ENCODE measurements at places on chromosomes 4 and X.

DNA sequence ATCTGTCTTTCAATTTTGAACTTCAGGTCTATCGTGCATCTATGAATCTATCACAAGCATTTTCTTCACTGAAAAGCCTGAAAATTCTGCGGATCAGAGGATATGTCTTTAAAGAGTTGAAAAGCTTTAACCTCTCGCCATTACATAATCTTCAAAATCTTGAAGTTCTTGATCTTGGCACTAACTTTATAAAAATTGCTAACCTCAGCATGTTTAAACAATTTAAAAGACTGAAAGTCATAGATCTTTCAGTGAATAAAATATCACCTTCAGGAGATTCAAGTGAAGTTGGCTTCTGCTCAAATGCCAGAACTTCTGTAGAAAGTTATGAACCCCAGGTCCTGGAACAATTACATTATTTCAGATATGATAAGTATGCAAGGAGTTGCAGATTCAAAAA lies 19.7 kb downstream of the TLR7 start:
- no peak for DNase-seq

DNA sequence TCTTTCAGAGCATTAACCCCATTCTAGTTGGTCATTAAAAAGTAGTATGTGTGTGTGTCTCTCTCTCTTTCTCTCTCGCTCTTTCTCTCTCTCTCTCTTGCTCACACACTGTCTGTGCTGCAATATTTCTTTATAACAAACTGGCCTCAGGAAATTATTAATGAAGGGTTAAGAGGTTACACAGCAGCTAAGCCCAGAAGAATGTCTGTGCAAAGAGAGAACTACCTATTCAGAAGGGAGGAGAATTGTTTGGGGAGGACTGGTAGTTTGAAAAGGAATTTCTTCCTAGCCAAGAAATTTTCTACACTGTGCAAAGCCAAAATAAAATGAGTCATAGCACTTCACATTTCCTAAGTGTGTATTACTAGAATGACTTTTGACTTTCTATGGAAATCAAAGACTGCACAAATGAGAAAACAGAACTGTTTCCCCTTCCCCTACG lies 22.2 kb downstream of the PDGFC start:
- DNase-seq = no peak

DNA sequence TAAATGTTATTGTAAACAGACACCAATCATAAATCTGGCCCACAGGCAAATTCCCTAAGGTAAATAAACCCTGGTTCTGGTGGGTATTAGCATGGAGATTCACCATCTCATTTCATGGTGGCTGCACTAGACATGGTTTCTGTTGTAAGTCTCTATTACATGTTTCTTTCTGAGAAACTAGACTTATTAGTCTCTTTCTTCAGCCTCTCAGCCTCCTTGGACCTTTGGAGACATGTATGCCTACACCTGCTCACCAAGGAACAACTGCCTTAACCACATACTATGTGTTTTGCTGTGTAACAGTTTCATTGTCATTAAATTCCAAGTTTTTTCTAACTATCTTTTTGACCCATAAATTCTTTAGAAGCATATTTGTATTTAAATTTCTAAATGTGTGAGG lies 13.1 kb downstream of the DDIT4L start:
- no peak for DNase-seq

DNA sequence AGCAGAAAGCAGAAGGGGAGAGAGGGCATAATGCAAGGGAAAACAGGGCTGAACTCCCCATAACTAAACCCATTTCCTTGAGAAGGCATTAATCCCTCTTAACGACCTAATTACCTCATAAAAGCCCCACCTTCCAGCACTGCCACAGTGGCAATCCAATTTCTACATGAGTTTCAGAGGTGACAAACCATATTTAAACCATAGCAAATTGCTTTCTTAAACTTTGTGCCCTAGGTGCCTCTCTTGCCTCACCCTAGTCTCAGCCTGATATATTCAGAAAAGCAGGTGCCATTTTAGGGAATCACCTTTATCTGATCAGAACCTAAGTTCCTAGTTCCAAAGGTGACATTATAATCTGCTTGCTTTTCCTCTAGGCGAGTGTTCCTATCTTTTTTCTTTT lies 48.9 kb downstream of the SLC34A2 start:
- DNase-seq = no peak

- DNase-seq = no peak
Observed at GRCh38 chrX:101493225-101493624, 8.0 kb downstream of the ARMCX4 start.

DNA sequence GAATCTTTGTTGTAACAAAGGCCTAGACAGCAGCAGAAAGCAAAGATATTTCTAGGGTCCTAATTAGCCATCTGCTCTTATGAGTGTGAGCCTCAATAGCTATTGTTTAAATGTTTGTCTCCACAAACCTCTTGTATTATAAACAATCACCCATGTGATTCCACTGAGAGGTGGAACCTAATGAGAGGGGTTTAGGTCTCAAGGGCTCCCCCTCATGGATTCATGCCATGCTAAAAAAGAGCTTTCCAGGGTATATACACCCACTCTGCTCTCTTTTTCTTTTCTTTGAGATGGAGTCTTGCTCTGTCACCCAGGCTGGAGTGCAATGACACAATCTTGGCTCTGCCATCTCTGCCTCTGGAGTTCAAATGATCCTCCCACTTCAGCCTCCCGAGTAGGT lies 42.1 kb downstream of the TRIM61 start:
- no peak for DNase-seq

DNA sequence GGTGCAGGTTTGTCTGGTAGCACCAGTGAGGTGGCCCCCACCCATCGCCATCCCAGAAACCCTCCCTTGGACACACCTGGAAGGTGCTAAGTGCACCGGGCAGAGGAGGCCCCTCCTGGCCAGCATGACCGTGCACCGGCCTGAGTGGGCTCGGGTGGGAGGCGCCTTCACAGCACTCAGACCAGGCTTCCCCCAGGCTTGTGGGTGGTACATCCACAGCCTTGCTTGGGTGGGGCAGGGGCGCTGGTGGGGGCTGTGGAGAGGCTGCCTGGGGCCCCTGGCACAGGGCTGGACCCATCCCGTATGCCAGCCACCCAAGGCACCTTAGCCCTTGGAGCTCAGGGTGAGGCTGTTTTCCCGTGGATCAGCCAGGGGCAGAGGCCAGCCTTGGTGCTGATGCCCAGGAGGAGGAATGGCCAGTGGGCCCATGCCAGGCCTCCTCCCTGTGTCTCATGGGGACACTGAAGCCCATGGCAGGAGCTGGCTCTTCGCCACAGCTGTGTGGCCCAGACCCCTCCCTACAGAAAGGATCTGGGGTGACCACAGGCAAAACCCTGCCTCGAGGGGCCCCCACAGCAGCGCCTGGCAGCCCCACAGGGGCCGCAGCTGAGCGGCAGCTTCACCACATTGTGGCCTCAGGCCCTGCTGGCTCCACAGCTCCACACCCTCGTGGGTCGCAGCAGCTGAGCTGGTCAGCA lies 21.4 kb downstream of the NKX1-1 start:
- no peak for DNase-seq

DNA sequence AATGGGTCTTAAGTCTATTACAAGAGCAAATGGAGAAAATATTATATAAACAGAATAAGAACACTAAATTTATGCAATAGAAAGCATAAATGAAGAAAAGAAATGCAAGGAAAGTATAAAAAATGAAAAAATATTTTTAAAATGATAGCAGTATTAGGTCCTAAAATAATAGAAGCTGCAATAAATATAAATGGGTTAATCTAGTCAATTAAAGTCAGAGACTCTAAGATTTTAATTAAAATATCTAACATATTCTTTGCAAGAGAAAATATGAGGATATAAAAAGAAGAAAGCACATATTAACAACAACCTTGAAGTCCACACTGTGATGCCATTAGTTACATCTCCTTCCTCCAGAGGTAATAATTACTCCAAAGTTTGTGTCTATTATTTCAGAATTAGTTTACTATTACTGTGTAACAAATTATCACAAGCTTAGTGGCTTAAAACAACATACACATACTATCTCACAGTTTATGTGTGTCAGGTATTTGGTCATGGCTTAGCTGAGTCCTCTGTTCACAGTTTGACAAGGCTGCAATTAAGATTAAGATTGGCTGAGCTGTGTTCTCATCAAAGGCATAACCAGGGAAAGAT lies 174.9 kb downstream of the NAA11 start:
- DNase-seq = no peak

GRCh38 chr4:79684516-79684915 lies 276.5 kb upstream of the GK2 start:
- no peak for DNase-seq

- DNase-seq = no peak
Observed at GRCh38 chrX:101287402-101287801, 3.7 kb downstream of the TAF7L start.

GRCh38 chr4:119008761-119009160 lies 120.1 kb downstream of the SYNPO2 start:
- no peak for DNase-seq

GRCh38 chr4:161172396-161173026 lies 991.3 kb downstream of the FSTL5 start:
- DNase-seq = no peak

DNA sequence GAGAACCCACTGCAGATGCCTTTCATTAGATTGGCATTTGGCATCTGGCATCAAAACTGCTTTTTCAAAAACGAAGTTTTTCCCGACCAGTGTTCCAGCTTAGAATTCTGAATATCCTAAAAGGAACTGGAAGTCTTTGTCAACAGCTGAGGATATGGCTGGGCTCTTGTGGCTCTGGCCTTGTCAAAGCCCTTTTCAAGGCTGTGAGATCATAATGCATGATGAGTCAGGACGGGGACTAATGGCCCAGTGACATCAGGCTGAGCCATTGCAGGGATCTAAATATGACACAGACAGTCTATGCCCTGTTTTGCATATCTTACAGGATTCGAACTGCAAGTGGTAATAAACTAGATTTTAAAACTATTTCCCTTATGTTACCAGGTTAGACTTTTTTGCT lies 306.4 kb downstream of the PTTG2 start:
- DNase-seq = no peak

DNA sequence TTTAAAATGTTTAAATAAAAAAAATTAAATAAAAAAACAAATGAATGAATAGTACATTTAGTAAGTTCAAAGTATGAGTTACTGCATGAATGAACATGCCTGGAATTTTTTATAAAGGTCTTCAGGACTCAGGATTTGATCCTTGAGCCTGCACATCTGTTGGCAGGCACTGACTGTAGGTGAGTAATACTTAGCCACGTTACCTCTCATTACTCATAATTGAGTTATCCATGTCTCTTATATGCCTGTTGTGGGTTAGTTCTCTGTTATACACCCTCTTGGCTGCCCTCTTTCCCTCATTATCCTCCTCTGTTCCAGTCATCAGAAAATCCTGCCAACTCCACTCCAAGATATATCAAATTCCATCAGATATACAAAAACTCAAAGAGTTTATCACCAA lies 276.0 kb downstream of the FBXW7 start:
- no peak for DNase-seq

- no peak for DNase-seq
Observed at GRCh38 chr4:104429150-104429741, 65.4 kb downstream of the CXXC4 start.

DNA sequence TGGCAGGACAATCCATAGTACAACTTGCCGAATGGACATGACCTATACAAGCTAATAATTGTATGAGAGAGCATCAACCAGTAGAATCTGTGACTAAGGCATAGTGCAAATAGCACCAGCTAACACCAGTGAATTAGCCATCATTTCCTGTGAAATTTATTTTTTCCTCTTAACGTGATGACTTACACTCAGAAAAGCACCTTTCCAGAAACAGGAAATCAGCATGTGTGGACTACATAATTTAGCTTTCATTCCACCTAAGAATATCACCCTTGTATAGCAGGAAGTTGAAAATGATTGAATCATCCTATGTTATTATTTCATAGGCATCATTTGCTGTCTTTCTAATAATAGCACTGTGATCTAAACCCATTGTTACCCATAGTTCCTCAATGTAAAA lies 1393.4 kb upstream of the PCDH7 start:
- no peak for DNase-seq

DNA sequence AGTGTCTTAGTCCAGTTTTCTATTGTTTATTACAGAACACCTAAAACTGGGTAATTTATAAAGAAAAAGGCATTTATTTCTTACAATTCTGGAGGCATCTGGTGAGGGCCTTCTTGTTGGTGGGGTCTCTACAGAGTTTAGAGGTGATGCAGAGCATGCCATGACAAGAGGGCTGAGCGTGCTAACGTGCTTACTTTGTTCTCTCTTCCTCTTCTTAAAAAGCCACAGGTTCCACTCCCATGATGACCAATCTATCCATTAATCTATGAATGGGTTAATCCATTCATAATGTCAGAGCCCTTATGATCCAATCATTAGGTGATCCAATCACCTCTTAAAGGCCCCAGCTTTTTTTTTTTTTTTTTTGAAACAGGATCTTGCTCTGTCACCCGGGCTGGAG lies 291.5 kb upstream of the GALNTL6 start:
- DNase-seq = no peak

- DNase-seq = no peak
Observed at GRCh38 chr4:84503495-84504437, 4.7 kb upstream of the NKX6-1 start.

DNA sequence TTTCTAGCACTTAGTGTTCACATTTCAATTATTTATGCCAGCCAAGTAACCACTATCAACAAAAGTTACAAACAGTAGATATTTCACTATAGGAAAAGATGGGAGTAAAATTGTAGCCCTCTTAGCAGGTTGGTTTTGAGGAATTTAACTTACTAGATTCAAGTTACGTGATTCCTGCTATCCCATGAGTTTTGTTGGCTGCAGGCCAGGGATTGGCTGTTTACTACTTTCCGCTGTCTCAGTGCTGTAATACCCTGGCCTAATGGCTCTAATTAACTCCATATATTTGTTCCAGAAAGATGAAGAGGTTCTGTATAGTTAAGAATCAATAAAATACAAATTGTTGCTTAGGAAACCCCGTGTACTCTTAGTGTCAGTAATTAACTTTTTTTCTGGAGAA lies 55.5 kb upstream of the MAGED1 start:
- DNase-seq = no peak

- DNase-seq = no peak
Observed at GRCh38 chrX:23900220-23900797, 7.4 kb downstream of the APOO start.

DNA sequence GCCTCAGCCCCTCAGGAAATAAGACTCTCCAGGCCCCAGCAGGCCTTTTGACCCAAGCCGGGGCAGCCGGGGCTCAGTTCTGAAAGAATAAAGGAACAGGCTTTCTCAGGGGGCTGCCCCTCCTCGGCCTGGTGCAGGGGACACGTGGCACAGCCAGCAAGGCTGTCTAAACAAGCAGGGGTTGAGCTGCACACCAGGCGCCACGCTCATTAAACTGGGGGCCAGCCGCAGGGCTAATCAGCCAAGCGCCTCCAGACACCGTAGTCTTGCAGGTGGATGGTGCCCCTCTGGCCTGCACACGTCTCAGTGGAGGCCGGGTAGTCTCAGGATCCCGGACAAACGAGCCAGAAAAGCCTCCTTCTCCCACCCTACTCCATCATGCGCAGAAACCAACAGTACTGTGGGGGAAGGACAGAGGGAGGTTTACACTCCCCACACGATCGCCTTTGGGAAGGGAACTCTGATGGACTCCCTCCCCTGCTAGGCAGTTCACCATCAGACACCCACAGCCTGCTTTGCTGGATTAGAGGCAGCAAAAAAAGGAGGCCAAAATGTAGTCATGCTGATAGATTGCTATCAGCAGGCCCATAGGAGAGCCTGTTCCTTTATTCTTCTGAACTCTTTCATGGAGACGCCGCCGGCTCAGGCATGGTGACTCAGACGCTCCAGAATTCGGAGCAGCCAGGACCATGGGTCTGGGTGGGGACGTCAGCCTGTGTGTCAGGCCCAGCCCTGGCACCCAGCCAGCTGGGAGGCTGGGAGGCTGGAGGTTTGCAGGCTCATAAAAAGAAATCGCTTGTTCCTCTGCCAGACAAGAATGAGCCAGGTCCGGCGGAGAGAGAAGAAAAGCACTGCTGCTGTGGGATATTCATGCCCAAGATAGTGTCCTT lies 342.4 kb downstream of the BCOR start:
- DNase-seq = no peak

Data from activated CD8-positive, alpha-beta memory T cell treated with anti-CD3 and anti-CD28 coated beads for 1 hour (primary cell).